Stimulated activated CD4-positive, alpha-beta T cell treated with anti-CD3 and anti-CD28 coated beads, Interleukin-4, amount 100 ng/mL, for 24 hours (primary cell): ENCODE measurements at places on chromosomes 2 and 18.

DNA sequence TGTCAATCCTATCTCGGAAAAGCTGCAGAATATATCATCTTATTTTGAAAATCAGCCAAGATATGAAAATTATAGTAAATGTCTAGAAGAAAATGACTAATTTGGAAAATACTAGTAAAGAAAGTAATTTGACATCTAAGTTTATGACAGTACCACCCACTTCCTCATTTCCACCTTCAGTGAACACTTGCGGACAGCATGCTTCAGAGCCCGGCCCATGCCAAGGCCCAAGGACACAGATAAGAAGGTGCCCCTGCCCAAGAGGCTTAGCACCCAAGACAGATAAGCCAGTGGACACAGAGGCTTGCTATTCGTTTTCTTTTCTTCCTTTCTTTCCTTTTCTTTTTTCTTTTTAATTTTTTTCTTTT is 4.8 kb upstream of the KCNG2 start:
- no peak for DNase-seq

DNA sequence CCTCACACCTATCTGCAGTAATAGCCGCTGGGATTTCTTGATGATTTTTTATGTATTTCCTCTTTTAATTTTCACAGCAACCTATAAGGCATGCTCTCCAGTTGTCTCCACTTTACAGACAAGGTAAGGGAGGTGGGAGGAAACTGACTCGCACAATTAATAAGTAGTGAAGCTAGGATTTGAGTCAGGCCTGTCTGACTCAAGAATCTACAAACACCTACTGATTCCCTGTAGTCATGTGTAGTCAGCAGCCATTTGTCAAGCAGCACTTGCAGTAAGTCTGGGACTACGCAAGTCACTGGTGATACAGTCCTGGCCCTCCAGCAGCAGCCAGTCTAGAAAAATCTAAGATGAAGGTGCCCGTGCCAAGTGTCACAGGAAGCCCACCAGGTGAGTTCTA is 193.6 kb upstream of the PKDCC start:
- peak; percentile 25 for DNase-seq

- DNase-seq = no peak
These were observed 118.4 kb upstream of the HAAO start for GRCh38 chr2:42910645-42911405.

DNA sequence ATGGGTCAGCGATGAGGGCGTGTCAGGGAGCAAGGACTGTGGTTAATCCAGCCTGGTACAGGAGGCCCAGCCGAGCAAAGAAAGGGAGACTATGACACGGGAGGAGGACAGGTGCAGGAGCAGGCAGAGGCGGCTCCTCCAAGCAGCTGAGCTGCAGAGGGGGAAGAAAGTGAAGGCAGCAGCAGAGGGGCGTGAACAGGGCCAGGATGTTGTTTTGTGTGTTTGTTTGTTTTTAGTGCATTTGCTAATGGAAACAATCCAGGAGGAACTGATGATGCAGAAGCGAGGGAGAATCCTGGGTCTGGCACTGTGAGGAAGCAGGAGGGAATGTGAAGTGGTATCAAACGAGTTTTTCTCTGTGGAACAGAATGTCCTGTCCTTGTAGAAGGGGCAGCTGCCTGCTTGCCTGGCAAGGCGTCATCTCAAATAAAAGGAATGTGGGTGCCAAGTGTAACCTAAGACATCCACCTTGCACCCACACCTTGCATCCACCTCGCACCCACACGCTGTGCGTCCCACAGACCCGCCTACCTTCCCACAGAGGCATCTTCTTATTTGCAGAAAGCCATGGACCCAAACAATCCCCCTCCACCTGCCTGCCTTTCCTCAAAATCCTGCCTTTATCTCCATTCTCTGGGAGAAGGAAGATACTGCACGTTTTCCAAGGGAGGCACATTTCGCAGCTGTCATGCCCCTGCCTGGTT is 134.8 kb downstream of the SH3BP4 start:
- no peak for DNase-seq

DNA sequence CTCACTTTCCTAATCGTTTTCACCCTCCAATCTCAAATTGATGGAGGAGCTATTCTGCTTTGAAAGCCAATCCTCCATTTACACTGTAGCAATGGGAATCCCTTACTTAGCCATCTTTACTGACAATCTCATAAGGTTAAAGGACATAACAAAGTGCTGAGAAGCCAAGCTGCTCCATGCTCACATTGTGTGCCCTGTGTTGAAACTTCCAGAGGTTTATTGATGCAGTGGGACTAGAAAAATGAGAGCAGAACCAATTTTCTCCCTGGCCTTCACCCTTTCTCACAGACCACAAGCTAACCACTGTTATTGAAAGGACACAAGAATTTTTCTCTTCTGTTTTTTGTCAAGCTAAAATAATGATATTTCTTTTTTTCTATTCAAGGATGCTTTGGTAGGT is 63.8 kb downstream of the CSRNP3 start:
- no peak for DNase-seq

GRCh38 chr2:182852801-182853200 is 13.6 kb downstream of the FRZB start:
- no peak for DNase-seq

DNA sequence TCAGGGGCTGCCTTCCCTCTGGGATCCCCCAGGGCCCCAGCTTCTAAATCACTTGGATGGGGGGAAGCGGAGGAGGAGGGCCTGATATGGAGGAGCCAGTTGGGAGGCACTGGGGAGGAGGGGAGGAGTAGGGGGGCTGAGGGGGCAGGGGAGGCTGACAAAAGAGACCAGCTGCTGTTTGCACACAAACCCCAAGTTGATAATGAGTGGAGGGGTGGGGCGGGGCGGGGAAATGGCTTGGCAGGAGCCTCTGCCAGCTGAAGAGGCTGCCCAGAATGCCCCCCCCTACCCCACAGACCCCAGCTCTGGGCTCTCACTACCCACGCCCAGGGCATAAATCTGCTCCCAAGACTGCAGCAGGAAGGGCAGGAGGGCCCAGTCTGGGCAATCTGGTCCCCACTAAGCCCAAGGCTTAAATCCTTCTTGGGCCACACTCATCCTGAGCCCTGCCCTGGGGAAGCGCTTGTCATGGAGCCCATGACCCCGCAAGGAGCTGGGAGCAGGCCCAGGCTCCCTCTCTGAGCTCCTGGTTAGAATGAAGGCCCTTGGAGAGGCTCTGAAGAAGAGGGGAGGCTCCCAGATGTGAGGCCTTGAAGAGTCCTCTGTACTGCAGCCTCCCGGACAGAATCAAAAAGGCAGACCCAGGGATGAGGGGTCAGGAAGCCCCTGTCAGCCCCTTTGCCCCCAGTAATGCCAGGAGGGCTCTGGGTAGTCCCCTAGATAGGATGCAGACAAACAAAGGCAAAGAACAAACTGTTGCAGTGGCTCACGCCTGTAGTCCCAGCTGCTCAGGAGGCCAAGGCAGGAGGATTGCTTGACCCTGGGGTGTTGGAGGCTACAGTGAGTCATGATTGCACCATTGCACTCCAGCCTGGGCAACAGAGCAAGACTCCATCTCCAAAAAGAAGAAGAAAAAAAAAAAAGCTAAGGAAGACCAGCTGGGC is 24.8 kb upstream of the PTMA start:
- no peak for DNase-seq

DNA sequence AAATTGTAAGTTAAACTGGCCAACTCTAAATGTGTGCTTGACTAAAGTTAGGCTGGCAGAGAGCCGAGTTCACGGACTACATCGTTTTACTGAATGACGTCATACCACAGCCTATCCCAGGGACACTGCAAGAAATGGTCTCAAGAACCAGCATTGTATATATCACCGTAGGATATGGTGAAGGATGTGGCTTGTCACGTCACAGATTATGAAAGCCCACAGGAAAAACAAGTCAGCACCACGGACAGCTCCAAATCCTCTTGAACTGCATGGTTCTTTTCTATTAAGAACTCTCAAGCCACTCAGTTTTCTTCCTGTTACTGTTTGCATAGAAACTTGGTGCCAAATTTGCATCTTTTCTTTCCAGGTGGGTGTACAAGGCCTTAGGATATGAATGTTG is 85.1 kb upstream of the ACAA2 start:
- peak; percentile 51 for DNase-seq

- no peak for DNase-seq
These were observed 132.5 kb downstream of the FAM161A start for GRCh38 chr2:61721382-61721781.

- DNase-seq = peak; percentile 26
These were observed 7.6 kb downstream of the ITGA6 start for GRCh38 chr2:172434821-172435605.

- DNase-seq = no peak
These were observed 63.5 kb downstream of the LAMA3 start for GRCh38 chr18:23752796-23753195.

DNA sequence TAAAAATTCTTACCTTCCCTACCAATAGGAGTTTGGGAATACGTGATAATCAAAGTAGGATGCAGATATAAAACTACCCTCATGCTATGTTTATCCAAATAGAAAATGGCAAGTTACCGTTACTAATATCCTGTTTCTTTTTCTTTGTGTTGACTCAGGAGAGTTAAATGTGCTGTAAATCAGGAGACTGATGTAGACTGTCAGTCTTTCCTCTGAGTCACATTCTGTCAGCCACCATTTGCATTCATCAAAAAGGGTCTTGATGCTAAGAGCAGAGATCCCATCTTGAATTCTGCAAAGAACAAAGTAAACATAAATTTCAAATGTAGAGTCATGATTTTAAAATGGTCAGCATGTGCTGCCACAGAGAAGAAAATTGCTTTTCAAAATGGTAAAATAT is 712.8 kb downstream of the SOCS6 start:
- DNase-seq = no peak

DNA sequence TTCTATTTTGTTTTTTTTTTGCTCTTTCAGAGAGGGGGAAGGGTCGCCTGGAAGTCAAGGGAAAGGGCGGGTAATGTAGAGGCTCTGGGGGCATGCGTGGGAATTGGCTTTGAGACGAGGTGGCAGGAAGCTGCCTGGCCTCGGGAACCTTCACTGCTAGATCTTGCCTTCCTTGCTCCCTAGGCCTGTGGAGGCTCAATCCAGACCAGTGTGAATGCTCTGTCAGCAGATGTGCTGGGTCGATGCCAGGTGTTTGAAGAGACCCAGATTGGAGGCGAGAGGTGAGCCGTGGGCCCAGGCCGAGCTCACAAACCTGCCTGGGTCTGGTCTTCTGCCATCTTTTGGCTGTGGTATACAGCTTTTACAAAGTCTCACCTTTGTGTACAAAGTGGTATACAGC is 15.5 kb downstream of the CCT7 start:
- no peak for DNase-seq

GRCh38 chr2:203659331-203660049 is 46.9 kb upstream of the CD28 start:
- no peak for DNase-seq

GRCh38 chr2:200050921-200051610 is 95.7 kb downstream of the MAIP1 start:
- no peak for DNase-seq

- no peak for DNase-seq
These were observed 1399.0 kb upstream of the ZEB2 start for GRCh38 chr2:145918951-145919350.

DNA sequence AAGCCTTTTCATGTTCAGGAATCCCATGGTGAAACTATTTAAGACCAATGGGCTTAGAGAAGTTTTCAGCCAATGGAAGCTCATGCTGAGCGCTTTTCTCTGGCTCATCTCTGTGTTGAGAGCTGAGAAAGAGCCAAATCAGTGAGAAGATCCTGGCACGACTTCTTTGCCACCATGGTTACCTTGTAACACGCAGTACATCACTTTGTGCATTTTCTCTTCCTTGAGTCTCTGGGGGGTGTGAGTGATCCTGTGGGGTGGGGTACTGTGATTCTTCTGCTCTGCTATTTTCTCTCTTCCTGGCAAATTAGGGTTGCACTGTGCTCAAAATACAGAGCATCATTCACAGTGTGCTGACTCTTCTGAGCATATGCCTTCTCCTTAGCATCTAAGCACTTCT is 664.2 kb downstream of the ARHGAP15 start:
- DNase-seq = no peak

- DNase-seq = no peak
These were observed 357.6 kb upstream of the KLHL29 start for GRCh38 chr2:23027396-23027795.

DNA sequence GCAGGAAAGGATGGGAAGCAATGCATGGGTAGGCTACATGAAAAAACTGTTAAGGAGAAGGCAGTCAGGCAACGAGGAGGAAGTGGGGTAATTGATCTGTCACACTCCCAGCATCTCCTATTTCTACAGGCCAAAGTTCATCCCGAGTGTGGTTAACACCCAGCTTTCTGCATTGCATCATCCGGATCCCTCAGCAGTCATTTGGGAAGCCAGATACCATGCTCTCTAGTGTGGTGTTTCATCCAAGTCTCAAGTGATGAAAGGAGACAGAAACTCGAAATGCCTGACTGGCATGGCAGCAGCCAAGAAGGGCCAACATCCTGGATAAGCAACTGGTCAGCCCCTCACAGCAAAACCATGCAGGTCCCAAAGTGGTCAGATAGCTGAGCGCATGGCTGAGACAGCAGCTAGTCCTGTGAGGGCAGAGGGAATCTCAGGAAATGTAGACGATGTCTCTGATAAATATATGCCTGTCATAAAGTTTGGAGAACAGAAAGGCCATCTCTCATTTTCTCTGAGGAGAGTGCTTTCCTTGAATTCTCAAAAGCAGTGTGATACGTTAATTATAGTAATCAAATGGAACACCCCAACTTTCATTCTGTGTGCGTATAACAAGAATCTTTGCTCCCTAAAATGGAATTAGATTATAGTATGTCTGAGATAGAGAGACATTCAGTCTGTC is 24.8 kb upstream of the HNRNPA3 start:
- DNase-seq = no peak

GRCh38 chr2:232833830-232834229 is 36.2 kb upstream of the SNORC start:
- DNase-seq = no peak

DNA sequence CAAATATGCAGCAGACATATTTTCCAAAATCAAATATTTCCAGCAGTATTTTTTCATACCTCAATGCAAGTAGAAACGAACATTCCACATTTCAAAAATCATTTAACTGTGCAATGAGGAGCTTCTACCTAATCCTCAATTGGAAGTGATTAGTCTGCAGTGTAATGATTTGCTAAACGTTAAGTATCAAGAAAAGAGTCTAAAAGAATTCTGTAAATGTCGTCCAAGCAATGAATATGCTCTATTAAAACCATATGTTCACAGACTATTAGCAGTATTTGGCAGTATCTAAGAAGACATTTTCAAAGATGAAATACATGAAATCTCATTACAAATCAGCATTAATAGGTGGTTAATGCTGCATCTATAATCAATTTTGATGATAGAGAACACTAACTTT is 15.9 kb downstream of the DYM start:
- DNase-seq = no peak

- DNase-seq = no peak
These were observed 178.8 kb downstream of the TTC32 start for GRCh38 chr2:19723021-19723420.

- no peak for DNase-seq
These were observed 201.7 kb upstream of the STON1 start for GRCh38 chr2:48328159-48328809.

GRCh38 chr2:109613081-109613921 is 465 bp downstream of the SEPTIN10 start:
- no peak for DNase-seq

- no peak for DNase-seq
These were observed 13.1 kb downstream of the TMEM131 start for GRCh38 chr2:97982621-97983020.

- no peak for DNase-seq
These were observed 134.9 kb upstream of the ZFP36L2 start for GRCh38 chr2:43361286-43361685.
